Aorta (tissue), 5 donors: ENCODE measurements at places on chromosomes 1 and 21. TPM values are rescaled to one million over a fixed set of nuclear protein-coding genes. Genes with fewer than 3 reads are reported as not detected.

The TACSTD2 gene
- total RNA-seq, result 4.8 TPM

The TCHH gene
- 0.27 TPM for total RNA-seq

The IFNLR1 gene
- 0.42 TPM for total RNA-seq

The GREM2 gene
- total RNA-seq, result 2.9 TPM

The AMIGO1 gene
- 3.8 TPM for total RNA-seq

The ARTN gene
- 4.9 TPM for total RNA-seq

DNA sequence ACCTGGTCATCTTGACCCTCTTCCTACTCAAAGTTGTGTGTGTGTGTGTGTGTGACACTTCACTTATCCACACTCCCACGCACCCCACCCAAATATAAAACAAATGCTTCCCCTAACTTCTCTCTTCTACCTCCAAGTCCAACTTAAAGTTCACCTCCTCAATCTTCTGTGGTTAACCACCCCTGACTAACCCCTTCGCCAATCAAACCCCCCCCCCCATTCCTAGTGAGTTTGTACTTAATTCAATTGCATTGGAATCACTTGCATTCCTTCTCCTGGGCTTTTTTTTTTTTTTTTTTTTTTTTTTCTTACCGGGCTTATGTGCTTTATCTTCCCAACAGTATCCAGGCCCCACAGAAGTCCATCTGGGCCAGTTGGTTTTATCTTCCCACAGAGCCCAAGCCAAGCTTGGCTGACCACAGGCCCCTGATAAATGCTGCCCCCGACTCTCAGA lies 78.4 kb downstream of the CD58 start:
- no peak for DNase-seq

DNA sequence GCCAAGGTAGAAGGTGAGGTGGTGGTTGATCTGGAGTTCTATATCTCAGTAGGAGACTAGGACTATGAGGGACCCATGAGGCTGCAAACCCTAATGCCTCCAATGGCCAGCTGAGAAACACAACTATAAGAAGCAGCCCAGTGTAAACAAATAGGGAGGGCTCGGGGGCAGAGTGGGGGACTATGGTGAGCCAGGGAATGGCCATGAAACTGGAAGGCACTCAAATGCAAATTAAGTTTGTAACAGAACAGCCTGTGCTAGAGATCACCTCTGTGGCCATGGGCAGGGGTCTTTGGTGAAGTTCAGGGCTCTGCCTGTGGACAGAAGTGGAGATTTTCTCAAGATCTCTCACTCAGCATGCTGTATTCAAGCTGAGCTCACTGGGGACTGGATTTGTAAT lies 187.1 kb downstream of the GRIK3 start:
- DNase-seq, result no peak

GRCh38 chr1:46689897-46690296 lies 18.2 kb downstream of the TEX38 start:
- DNase-seq, result no peak

DNA sequence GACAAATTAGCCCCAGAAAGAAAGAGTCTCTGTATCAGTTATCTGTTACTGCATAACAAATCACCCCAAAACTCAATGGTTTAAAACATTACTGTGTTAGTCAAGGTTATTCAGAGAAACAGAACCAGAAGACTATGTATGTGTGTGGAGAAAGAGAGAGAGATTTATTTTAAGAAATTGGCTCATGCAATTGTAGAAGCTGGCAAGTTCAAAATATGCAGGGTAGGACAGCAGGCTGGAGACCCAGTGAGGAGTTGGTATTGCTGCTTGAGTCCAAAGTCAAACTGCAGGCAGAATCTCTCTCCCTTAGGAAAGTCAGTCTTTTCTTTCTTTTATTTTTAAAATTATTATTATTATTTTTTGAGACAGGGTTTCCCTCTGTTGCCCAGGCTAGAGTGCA lies 50.2 kb upstream of the TNR start:
- DNase-seq, result no peak

- DNase-seq, result peak; percentile 89
These were observed 20.7 kb downstream of the FOXO6 start for GRCh38 chr1:41381692-41382479.

DNA sequence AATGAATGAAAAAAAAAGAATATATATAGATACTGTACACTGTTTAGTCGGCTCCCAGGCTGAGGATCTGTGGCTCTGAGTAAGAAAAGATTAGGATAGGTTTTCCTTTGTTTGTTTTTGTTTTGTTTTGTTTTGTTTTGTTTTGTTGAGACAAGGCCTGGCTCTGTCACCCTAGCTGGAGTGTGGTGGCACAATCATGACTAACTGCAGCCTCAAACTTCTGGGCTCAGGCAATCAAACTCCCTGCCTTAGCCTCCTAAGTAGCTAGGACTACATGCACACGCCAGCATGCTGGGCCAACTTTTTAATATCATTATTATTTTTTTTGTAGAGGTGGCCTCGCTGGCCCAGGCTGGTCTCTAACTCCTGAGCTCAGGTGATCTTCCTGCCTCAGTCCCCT lies 87.9 kb upstream of the PTBP2 start:
- no peak for DNase-seq

- no peak for DNase-seq
These were observed 64.6 kb upstream of the CD55 start for GRCh38 chr1:207256869-207257268.

- no peak for DNase-seq
These were observed 8.6 kb upstream of the NTNG1 start for GRCh38 chr1:107132195-107132594.

GRCh38 chr1:158067662-158068061 lies 74.2 kb downstream of the KIRREL1 start:
- peak; percentile 59 for DNase-seq

- peak; percentile 10 for DNase-seq
These were observed 9.8 kb downstream of the NADK start for GRCh38 chr1:1768249-1768992.

- no peak for DNase-seq
These were observed 56.4 kb downstream of the DISP3 start for GRCh38 chr1:11535316-11535715.
